NCI-H1930 (cell line): ENCODE measurements at places on chromosomes 3 and 15.

DNA sequence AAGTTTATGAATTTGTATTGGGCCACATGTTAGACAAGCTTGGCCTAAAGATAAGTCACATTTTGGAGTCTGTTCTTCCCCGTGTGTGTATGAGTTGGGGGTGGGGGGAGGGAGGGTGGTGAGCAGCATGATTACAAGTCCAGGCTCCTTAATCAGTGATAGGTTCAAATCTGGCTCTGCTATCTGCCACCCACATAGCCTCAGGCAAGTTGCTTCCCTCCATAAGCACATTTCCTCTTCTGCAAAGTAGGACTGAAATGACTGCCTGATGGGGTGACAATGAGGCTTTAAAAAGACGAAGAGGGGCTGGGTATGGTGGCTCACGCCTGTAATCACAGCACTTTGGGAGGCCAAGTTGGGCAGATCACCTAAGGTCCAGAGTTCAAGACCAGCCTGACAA is 1.1 kb upstream of the SPATA12 start:
- no peak for DNase-seq

GRCh38 chr3:31978553-31978952 is 2.5 kb downstream of the OSBPL10 start:
- DNase-seq, result no peak

GRCh38 chr15:34941831-34942230 is 27.7 kb downstream of the AQR start:
- no peak for DNase-seq

GRCh38 chr3:8617921-8618320 is 26.7 kb downstream of the SSUH2 start:
- DNase-seq, result no peak

DNA sequence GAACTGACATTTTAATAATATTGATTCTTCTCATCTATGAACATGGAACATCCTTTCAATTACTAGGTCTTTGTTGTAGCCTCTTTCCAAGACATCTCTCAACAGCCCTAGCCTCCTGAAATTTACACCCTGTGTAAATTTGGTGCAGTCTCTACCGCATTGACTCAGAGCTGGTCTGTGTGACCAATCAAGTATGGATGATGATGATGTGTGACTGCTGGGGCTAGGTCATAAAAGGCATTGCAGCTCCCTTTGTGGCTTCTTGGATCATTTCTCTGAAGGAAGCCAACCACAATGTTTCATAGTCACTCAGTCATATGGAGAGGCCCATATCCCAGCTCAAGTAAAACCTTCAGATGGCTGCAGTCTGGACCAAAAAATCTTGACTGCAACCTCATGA is 62.1 kb upstream of the FAM3D start:
- no peak for DNase-seq

DNA sequence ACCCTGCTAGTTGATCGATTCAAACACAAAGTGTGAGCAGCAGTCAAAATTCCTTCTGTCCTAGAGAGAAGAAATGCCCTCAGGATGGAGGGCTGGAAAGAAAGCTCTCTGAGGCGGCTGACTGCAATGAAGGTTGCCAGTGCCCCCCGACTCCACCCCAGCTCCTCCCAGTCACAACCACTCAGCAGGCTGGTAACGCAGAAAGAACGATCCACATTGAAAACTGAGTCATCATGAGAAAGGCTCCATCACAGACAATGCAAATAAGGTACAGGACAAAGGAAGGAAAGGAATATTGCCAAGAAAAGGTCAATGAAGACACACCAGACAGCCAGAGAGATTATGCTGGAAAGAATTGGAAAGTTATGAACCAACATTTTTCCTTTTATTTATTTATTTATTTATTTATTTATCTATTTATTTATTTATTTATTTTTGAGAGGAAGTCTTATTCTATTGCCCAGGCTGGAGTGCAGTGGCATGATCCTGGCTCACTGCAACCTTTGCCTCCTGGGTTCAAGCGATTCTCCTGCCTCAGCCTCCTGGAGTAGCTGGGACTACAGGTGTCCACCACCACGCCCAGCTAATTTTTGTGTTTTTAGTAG is 17.4 kb upstream of the VGLL4 start:
- no peak for DNase-seq
